GM20000 (cell line): ENCODE measurements at places on chromosomes 3 and 15.
A peak's percentile ranks its signal among the peaks of the same experiment; 100 is the strongest.

DNA sequence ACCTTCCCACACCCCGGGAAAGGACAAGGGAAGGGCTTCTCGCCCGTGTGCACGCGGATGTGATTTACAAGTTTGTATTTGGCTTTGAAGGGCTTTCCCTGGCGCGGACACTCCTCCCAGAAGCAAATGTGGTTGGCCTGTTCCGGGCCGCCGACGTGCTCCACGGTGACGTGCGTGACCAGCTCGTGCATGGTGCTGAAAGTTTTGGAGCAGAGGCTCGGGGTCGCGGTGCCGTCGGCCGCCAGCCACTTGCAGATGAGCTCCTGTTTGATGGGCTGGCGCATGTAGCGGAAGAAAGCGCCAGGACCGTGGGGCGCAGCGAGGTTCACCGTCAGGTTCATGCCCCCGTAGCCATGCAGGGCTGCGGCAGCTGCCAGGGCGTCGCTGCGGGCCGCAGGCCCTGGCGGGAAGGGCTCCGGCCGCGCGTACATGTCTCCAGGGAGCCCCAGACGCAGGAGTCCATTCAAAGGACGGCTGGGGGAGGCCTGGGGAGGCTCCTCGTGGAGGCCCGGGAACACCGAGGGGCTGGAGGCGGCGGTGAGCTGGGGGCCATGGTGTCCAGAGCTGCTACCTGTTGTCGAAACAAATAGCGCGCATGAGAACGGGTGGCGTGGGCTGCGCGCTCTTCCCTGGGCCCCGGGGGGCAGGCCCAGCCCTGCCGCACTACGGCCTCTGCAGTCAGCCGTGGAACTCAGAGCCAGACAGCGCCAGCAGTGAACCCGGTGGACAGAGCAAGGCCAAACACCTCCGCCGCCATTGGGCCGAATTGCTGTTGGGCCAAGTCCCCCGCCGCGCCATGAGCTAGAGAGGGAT is 10.2 kb downstream of the ZIC4 start:
- no peak for DNase-seq

- DNase-seq, result no peak
Observed at GRCh38 chr3:71865727-71866126, 80.8 kb upstream of the PROK2 start.

GRCh38 chr3:80351201-80351600 is 583.4 kb upstream of the ROBO1 start:
- no peak for DNase-seq

- no peak for DNase-seq
Observed at GRCh38 chr15:39508536-39508935, 72.3 kb upstream of the THBS1 start.

DNA sequence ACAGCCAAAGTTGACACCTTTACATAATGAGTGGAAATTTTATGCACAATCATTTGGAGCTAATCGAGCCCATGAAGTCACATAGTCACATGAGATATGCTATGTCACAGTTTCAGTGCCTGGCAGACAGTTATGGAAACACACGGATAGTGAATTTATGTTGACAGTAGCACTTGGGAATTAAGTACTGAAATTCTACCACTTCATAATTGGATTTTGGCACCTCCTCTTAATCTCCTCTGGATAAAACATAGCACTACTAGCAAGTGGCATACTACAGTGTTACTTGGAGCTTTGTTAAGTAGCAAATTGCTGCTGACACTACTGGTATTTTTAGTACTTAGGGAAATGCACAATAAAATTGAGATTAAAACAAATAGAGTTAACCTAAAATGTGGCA is 1679.4 kb downstream of the OTOL1 start:
- no peak for DNase-seq

DNA sequence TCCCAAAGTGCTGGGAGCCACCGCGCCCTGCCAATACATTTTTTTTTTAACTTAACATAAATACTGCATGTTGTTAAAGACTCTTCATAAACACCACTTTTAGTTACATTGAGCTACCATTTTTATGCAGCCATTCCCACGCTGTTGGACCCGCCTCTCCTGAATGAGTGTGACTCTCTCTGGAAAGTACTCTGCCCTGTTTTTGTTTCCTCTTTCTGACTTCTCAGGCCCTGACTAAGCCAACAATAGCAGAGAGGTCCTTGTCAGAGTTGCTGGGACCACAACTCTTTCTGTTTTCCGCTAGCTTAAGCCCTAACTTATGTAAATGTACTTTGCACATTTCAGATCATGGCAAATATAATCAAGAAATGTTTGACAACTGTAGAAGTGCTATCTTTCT is 35.2 kb downstream of the PARP15 start:
- no peak for DNase-seq

- DNase-seq, result no peak
Observed at GRCh38 chr3:61224823-61225222, 26.4 kb downstream of the FHIT start.

DNA sequence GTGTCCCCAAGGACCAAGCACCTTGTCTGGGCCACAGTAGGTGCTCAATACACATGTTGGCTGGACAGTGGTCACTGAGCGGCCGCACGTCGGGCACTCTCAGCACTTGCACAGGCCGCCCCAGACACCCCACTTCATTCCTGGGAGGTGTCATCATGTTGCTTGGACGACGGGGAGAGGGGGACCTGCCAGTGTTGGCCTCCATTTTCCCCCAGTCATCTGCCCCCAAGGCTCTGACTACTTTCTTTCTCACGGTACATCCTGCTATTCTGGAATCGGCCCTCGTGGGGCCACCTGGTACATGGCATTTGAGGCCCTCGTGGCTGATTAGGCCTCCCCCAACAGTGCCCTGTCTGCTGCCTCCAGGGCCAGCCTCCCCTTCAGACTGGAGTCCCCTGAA is 1.2 kb upstream of the RHO start:
- DNase-seq, result no peak

- DNase-seq, result no peak
Observed at GRCh38 chr3:57464801-57465200, 79.3 kb downstream of the DNAH12 start.

DNA sequence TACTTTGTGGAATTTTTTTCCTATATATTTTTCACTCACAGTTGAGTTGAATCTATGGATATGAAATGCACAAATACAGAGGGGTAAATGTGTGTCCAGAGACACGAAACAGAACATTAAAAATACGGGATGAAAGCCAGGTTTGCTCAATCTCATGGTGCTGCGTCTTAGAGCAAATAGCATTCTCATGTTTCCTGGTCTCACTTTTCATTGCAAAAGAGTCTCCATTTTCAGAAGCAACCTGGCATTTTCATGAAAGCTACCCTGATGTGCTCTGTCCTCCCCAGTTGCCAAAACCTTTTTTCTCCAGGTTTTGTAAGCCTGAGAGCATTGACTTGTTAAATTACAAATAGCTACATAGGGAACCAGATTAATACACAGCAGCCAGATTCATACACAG is 49.5 kb upstream of the MBNL1 start:
- no peak for DNase-seq

DNA sequence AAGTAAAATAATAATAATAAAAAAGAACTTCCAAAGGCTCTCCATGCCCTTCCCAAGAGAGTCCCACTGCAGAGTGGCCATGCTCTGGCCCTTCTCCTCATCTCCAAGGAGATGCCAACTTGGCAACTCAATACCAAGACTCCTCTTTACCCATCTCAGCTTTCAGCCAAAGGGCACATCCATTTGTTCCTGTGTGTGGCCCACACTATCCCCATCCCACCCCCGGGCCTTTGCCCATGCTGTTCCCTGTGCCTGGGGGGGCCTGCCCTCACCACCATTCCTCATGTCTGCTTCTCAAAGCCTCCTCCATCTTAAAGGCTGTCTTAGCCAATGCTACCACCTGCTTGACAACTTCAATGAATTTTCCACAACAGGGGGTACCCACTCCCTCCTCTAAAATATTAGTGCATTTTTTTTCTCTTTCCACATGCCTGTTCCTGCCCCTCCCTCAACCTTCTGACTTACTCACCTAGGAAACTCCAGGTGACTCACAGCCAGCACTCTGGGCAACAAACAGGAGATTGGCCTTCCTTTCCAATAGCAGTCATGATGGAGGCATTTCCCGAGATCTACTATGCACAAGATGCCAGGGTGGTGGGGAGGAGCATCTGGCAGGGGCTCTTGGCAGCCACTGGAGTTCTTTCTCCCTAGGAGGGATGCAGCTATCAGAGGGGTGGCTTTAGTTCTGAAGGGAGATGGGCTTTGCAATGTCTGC is 109.4 kb upstream of the SMAD3 start:
- DNase-seq, result no peak

GRCh38 chr3:127545711-127546457 is 44.6 kb downstream of the TPRA1 start:
- DNase-seq, result no peak

DNA sequence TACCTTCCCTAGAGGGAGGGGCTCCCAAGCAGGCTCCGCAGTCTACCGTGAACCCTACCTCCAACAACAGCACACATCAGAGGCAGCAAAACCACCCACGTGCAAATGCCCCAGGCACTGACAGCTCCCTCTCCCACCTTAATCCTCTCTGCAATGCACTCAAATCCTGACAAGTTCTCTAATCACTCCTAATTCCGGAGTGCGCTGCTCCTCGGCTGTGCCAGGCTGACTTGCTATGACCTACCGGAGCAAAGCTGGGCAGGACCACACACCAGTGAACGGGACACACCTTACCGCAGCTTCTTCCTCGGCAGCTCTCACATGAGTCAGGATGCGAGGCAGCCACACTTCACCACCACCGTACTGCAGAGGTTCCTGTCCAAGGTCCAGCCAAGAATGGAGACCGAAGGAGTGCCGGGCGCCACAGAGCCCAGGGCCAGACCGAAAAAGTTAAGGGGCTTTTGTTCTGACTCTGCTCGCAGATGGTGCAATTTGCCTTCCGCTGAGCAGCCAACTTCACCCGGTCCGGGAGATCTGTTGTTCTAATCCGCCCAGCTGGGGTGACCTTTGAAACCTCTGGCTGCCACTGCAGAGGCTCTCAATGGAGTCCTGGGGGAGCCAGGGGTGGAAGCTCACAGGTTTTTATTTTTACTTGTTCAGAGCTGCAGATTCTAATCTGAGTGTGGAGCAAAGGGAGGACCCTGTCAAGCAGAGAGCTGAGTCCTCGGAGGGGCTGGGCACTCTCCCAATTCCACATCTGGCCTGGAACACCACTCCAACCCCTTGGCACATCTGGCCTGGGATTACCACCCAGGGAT is 84.4 kb downstream of the MYLK start:
- DNase-seq, result no peak

GRCh38 chr3:183151821-183152351 is 10.6 kb downstream of the LAMP3 start:
- no peak for DNase-seq

DNA sequence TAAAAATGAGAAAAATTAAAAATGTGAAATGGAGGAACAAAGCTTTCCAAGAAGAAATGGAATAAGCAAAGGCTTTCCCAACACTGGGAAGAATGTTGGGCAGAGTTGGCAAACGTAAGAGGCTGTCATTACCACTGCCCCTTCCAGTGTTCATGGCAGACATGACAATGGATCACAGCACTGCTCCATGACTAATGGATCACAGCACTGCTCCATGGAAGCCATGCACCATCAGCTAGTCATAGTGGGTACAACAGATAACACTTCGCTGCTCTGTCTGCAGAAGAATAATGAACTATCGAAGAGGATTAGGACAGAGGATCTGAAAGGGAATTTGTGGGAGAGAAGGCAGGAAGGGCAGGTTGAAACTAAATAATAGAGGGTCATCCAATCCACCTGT is 5.0 kb downstream of the CAV3 start:
- no peak for DNase-seq

GRCh38 chr3:159586571-159587202 is 401.9 kb upstream of the IL12A start:
- no peak for DNase-seq

GRCh38 chr3:172069478-172069877 is 30.1 kb downstream of the FNDC3B start:
- no peak for DNase-seq

- no peak for DNase-seq
Observed at GRCh38 chr3:157069846-157070677, 89.9 kb downstream of the CCNL1 start.

DNA sequence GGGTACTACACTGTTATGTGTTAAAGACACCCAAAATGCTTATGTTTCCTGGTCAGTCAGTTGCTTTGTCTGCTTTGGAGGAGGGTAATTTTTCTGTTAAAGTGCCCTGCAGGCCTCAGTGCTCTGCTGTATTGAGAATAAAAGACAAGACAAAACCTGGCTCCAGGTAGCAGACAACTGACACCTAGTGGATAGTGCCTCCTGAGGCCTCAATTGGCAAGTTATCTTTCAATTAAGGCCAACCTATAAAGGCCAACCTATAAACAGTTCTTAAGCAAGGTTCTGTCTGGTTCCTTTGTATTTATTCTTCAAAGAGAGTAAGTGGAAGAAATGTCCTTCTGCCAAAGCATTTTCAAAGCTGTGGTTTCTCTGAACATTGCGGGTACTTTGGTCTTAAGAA is 773.8 kb downstream of the MECOM start:
- DNase-seq, result no peak

DNA sequence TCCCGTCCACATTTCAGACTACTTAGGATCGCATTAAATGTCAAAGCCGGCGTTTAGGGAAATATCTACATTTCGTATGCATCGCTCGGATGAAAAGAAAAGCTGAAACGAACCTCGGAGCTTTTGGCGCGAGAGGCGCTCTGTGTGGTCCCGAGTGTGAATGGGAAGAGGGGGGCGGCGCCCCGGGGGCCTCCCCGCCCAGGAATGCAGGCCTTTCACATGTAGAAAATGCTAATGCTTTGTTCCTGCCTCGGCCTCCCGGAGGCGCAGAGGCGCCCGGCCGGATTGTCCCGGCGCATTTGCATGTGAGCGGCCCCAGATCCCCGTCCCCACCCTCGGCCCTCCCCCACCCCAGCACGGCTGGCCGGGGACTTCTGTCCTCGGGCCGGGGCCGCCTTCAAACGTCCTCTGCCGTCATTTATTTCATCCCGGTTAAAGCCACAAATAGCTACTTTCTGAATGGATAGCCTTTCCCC is 37.0 kb upstream of the TRIM71 start:
- peak; percentile 51 for DNase-seq

GRCh38 chr15:95669146-95669922 is 661.2 kb upstream of the NR2F2 start:
- peak; percentile 13 for DNase-seq

DNA sequence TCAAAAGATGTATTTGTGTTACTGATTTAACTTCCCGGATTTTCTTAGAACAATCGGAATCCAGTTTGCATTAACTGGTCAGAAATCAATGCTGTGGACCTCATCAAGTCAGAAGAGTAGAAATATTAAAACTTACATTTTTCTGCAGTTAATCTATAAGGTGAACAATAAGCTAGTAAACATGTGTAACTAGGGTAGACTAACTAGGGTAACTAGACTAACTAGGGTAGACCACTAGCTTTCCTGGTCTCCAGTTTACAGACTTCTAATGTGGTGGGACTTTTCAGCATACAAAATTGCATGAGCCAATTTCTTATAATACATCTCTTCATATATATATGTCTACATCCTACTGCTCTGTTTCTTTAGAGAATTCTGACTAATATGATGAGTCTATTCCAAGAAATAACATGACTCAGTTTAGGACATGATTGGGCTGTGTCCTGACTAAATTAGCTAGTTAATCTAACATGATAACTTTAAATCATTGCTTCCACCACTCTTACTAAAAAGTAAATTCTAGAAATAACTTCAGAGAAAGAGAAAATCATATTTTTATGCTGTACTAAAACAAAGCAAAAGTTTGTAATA is 5.3 kb downstream of the PLSCR2 start:
- DNase-seq, result no peak
